ENCODE measurements at places on chromosomes 12 and 14.

DNA sequence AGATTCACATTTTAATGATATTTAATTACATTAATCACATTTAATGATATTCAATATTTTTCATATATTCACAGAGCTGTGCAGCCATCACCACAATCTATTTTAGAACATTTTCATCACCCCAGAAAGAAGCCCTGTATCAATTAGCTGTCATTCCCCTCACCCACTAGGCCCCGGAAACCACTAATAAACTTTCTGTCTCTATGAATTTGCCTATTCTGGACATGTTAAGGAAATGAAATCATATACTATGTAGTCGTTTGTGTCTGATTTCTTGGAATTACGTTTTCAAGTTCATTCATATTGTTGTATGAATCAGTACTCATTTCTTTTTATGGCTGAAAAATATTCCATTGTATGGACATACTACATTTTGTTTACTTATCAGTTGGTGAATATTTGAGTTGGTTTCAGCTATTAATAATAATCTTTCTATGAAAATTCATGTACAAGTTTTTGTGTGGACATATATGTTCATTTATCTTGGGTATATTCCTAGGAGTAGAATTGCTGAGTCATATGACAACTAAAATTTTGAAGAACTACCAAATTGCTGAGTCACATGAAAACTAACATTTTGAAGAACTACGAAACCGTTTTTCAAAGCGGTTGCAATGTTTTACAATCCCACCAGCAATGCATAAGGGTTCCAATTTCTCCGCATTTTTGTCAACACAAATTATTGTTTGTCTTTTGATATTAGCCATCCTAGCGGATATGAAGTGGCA, 11.7 kb upstream of the OTOGL start:
- no peak for DNase-seq

DNA sequence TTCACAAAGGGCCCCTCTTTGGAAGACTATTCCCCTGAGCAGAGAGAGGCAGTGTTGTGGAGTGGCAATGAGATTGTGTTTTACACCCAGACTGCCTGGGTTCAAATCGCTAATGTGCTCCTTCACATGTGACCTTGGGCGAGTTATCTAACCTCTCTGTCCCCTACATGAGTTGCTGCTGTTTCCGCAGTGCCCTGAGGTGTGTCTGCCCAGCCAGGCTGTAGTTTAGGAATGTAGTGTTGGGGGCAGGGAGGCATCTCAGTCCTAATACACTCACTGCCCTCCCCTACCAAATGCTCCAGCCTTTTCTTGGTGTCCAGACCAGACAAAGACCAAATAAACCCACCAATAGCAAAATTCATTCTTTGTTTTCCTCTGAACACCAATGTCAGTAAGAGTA, 78.6 kb downstream of the SLC24A4 start:
- no peak for DNase-seq

- peak; percentile 11 for DNase-seq
Observed at GRCh38 chr14:103298620-103299019, 35.4 kb upstream of the EIF5 start.

GRCh38 chr12:1827826-1828805, 7.8 kb downstream of the LRTM2 start:
- DNase-seq = peak; percentile 60

GRCh38 chr12:98998697-98999299, 353.7 kb downstream of the APAF1 start:
- no peak for DNase-seq

GRCh38 chr14:60845523-60845922, 111.0 kb downstream of the MNAT1 start:
- no peak for DNase-seq

GRCh38 chr14:76918782-76919394, 92.7 kb downstream of the LRRC74A start:
- peak; percentile 98 for DNase-seq

DNA sequence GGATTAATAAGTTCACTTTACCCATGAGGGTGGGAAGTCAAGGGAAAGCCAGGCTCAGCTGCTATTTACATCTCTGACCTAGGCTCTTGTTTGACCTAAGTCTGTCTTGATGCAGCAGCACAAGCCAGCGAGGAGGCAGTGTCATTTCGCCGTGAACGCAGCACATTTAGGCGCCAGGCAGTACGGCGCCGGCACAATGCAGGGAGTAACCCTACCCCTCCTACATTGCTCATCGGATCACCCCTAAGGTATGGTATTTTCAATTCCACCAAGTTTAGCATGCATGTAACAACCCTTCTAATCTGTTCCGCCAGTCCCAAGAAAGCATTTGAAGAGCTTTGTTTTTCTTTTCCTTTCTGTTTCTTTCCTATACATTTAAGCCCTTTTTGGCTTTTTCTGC, 81.2 kb downstream of the PCNX1 start:
- DNase-seq = no peak

GRCh38 chr14:38209572-38210557, 2.2 kb downstream of the SSTR1 start:
- no peak for DNase-seq

DNA sequence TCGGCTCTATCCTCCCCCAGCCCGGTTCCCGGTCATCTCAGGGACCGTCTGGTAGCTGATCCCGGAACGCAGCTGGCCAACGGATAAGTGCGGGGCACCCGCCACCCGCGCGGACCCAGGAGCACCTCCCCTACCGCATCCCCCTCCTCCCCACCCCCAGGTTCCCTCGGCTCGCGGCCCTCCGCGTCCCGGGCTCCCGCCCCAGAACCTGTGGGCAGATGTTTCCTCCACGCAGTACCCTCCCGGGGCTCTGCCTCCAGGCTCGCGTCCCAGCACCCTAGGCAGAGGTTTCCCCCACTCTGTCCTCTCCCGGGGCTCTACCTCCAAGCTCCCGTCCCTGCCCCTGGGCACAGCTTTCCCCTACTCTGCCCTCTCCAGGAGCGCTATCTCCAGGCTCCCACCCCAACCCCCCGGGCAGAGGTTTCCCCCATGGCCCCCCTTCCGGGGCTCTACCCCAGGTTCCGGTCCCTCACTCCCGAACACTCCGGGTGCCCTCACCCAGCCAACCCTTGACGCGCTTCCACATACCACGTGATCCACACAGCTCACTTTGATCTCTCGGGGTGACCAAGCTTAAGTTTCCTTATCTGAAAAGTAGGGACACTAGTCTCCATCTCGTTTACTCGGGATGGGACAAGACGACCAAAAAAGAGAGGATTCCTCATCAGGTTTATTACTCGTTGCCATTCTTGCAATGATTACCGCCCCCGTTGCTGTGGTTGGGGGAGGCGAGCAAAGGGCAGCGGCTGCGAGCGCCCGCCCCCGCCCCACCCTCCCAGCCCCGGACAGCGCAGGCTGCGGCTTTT, at the start of gene CCDC38:
CCDC38 (minus strand) TSS at position 91 of the 806 bp plus-strand sequence. CDS start 6,105 bp downstream, outside the sequence.
- peak; percentile 89 for DNase-seq

DNA sequence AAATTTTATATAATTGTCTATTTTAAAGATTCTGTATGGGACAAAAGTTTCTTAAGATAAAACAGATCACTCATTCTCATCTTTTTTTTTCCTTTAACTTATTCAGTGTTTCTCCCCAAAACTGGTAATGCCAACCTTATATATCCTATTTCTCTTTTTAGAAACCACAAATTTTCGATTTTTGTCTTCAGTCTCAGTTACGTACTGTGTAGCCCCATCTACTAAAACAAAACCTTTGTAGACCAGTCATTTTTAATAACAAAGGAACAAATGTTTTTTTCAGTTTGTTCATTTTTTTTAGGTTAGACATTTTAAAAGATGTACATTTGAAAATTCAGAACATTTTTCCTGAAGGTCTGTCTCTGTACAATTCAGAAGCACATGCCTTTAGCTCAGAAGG, 18.2 kb downstream of the PNMA1 start:
- no peak for DNase-seq

DNA sequence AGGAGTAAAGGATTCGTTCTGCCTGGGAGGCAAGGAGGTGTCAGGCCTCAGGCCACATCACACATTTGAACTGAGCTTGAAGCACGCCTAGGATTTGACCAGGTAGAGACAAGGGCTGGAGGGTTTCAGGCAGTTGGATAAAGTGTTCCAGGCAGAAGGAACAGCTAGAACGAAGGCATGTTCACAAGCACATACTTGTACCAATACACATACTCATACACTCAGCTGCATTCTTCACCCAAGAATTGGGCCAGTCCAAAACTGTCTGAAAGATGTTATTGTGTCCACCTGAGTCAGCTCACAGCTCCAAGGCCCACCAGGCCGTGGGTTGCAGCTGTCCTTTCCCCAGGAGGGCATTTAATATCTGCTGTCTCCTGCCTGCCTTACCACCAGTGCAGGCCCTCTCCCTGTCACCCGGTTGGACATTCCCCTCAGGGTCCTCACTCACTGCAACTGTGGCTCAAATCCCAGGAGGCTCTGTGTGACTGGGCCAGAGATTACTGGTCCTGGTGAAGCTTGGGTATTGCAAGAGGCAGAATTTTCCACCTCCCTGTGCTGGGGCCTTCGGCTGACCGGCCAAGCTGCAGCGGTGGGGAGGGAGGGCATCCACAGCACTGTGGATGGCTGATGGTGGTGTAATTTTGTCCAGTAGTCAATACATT, 12.8 kb upstream of the AQP2 start:
- no peak for DNase-seq

GRCh38 chr12:55019784-55020183, at the start of gene NEUROD4:
Gene NEUROD4, plus strand, starts transcription at chr12:55019974. Its CDS starts 6,466 bp downstream, at chr12:55026440.
- DNase-seq = peak; percentile 55

DNA sequence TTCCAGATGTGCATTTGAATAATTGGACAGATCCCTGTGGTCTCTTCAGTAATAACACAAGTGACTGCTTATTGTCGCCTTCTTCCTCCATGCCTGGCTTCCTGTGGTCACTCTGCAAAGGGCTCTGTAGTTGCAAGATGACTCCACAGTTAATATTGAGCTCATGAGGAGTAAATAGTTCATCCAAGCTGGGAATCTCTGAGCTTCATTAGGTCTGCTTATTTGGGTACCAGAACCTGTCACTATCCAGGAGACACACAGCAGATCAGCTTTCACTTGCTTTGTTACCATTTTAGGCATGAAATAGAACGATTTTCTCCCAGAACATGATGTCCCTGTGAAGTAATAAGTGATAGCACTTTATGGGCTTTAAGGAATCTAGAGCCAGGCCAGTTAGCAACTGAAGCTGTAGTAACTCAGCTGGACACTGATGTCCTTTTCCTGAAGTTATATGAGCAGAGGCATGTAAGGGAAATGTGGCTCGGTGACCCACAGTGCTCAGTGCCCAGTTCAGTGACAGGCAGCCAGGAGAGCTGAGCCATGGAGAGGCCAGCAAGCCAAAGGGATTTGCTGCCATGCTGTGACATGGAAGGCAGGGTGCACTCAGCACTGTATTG, 50.1 kb downstream of the CRADD start:
- DNase-seq = no peak

Measured in aorta (tissue), 5 donors.